Heart right ventricle (tissue), 16 donors: ENCODE measurements at places on chromosomes 1 and 21.

GRCh38 chr1:164651351-164651951 is 92.5 kb downstream of the PBX1 start:
- no peak for DNase-seq

GRCh38 chr1:206971029-206971655 is 882 bp upstream of the FCAMR start:
- DNase-seq = no peak

DNA sequence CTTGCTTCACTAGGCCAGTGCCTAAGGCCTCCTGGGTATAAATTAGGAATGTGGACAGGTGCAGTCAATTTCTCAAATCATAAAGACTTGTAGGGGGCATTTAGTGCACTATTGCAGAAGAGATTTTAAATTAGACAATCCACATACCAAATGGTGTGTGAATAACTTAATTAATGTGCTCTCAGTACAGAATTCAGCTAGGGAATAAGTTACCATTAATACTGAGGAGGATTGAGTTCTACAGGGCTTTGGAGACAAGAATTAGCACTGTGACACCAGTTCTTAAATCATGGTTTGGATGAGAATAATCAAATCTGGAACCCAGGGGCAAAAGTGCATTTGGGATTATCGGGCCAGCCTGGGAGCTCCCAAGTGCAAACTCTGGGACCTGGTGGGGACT is 1.7 kb downstream of the SYPL2 start:
- DNase-seq = no peak

DNA sequence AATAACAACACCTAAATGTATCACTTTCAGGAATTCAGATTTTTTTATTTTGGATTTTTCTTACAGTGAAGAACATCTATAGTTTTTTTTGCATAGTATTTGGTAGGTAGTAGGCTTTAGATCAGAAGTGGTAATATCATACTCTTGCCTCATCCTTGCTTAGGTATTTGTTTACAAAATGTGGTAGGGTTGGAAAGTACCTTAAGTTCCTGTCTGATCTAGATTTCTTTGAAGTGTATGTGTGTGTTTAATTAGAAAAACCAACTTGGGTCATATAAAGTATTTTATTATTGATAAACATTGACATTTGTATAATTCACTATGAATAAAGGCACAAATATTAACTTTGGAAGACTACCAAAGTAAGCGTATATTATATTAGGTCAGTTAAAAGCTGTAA is 85.3 kb upstream of the GPR88 start:
- no peak for DNase-seq
